ENCODE measurements at places on chromosomes 7 and 10.

DNA sequence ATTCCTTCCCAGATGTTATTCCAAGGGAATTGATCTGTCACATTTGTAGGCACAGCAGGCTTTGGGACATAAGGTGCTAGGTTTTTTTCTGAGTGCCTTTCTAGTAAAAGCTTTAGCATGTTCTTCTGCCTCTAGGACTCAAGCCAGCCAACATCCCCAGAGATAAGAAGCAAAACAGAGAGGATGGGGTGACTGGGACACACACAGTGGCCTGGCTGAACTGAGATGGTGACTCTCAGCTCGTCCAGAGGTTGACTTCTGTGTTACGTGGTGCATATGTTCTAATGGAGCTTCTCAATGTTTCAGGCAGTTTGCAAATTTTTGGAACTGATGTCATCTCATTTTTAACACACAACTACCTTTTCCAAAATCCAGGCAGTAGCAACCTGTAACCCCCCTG is 188.1 kb upstream of the CELF2 start:
- DNase-seq = no peak

GRCh38 chr7:116365797-116366196 is 133.7 kb upstream of the CAV2 start:
- no peak for DNase-seq

DNA sequence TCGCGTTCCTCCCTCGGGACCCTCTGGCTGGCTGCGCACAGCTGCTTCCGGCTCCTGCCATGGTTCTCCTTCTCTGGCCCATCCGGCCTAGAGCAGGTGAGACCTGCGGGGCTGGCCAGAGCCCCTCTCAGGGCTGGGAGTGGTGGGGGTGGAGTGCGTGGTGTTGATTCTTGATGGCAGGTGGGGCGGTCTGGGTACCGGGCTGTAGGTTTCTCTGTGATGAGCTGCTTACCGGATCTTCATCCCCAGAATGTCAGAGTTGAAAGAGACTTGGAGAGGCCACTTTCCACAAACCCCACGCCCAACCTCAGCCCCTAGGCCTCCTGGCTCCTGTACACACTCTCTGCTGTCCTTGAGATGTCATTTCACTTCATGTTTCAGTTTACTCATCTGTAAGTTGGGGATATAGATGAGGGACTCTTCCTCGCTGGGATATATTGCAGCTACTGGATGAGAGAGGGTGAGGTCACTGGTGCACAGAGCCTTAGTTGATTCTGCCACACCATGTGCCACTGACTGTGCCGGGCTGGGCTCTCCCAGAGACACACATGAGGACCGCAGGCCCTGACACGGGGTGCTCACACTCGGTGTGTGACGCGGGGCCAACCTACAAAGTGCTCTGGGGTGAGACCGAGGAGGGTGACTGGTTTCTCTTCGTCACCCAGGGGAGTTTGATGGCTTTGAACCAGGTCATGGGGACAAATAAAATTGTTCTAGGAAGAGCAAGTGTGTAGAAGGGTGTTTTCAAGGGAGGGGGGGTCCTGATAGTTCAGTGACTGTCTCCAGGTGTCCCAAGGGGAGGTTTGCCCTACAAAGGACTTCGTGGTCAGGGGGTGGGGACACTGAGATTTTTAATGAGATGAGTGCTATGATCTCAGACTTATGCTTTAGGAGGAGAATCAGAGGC is 29.5 kb downstream of the ZNF775 start:
- DNase-seq = no peak

- DNase-seq = no peak
Observed at GRCh38 chr10:581776-582330, 107.6 kb downstream of the DIP2C start.

DNA sequence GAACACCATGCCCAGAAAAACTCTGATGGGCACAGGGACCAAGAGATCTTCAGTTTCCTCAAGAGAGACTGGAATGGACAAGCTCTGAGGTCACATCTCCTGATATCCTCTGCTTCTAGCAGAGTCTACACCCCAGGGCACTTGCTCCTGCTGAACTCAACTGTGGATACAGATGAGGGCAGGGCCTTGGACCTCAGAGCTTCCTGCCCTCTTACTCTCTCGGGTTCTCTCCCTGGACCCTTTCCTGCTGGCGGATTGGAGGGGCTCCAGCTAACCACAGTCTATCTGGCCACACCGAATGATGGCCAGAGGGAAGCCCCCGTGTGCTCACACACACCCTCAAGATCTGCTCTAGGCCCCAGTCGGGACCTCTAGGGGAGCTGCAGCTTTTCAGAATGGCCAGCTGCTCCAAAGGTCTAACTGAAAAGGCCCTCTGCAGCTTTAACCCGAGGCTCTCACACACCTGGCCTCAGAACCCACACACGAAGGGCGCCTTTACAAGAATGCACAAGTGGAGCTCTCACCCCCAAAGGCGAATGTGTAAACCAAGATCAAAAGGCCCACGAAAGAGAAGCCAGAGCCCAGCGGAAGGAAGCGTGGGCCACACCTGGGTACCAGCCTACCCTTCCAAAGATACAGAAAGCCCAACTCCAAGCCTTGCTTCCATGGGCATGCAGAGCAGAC is 65.5 kb downstream of the FAM53B start:
- no peak for DNase-seq

- no peak for DNase-seq
Observed at GRCh38 chr10:110843031-110843430, 28.7 kb upstream of the PDCD4 start.

DNA sequence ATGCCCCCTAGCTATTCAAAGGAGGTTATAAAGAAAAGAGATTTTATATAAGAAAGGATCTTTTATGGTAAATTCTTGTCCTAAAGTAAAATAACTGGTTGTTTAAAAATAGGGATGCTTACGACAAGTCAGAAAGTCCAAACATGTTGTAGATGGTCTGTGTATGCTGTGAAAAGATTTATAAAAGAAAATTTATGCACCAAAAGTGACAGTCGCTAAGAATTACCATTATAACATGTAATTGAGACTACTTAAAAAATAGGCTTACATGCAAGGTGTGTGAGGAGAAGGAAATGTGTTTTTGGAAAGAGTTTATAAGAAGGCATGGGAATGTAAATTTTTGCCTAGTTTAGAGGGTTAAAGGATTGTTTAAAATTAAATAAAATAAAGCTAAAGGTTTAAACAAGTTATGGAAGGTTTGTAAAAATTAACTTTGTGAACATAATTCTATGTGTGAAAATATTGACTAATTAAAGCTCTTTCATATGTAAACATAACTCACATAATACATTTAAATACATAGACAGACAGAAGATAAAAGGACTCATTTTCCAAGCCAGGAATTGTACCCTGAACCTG is 118.5 kb downstream of the LYZL1 start:
- no peak for DNase-seq

GRCh38 chr10:111093741-111094380 is 17.0 kb downstream of the ADRA2A start:
- DNase-seq = peak; percentile 59

- DNase-seq = peak; percentile 72
Observed at GRCh38 chr7:14045651-14046050, 56.2 kb upstream of the ETV1 start.

DNA sequence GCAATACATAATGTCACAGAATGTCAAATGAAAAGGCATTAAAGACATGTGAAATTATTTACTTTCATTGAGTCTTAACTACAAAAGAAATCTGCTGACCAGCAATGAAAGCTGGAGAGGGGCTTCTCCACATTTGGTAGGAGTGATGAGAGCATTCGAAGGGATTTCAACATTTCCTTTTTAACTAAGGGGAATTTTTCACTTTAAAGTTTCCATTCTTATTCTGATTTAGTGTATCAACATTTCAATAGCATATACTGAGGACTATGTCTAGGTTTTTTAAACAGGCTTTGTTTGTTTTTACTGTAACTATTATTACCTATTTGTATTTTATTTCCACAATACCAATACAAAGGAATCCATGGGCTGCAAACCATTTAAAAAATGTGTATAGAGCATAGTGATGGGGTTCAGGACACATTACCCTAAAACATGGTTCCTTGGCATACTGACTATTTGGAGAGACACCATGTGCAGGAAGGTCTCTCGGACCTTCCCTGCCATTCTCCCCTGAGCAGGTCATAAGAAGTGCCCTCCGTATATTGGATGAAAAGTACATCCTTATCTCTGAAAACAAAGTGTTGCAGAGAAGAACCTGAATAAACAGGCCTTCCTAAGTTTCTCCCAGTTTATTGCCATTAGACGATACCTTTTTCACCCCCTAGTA is 278.7 kb downstream of the DOCK4 start:
- DNase-seq = no peak

- DNase-seq = no peak
Observed at GRCh38 chr7:42625421-42625820, 286.4 kb downstream of the C7orf25 start.

GRCh38 chr7:16801111-16801542 is 3.7 kb downstream of the AGR2 start:
- DNase-seq = peak; percentile 95

DNA sequence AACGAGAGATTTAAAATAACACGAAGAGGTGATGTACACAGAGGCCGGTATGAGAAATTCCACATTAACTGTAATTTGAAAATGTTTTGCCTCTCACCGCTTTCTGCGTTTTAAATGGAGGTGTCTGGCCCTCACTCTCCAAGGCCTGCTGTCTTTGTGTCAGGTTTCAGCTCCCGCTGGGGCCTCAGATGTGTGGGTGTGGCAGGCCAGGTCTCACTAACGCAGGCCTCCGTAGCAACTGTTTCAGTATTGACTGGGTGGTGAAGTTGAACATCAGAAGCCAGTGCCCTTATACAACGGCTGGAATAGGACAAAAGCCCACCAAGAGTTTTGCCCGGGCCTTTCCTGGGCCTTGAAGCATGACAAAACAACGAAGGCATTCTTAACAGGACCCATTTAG is 303.1 kb downstream of the ADARB2 start:
- DNase-seq = no peak

GRCh38 chr10:47247148-47248059 is 52.6 kb upstream of the GDF10 start:
- DNase-seq = no peak
